ENCODE measurements at places on chromosomes 3 and 15. TPM values are rescaled to one million over a fixed set of nuclear protein-coding genes. Genes with fewer than 3 reads are reported as not detected.

The GRM2 gene
- total RNA-seq: 0.07 TPM

The ASB14 gene
- total RNA-seq: 14.1 TPM

The SLC12A1 gene
- not detected for total RNA-seq

The CDCP1 gene
- total RNA-seq: 0.30 TPM

The ZNF385D gene
- 2.8 TPM for total RNA-seq

The NR1I2 gene
- total RNA-seq: 0.12 TPM

The ZBTB47 gene
- 90.5 TPM for total RNA-seq

The OR5H15 gene
- total RNA-seq: not detected

The LRTM1 gene
- not detected for total RNA-seq

The GPR176 gene
- 1.5 TPM for total RNA-seq

The MUC4 gene
- not detected for total RNA-seq

The SLC27A2 gene
- total RNA-seq: not detected

The ATP13A5 gene
- total RNA-seq: not detected

DNA sequence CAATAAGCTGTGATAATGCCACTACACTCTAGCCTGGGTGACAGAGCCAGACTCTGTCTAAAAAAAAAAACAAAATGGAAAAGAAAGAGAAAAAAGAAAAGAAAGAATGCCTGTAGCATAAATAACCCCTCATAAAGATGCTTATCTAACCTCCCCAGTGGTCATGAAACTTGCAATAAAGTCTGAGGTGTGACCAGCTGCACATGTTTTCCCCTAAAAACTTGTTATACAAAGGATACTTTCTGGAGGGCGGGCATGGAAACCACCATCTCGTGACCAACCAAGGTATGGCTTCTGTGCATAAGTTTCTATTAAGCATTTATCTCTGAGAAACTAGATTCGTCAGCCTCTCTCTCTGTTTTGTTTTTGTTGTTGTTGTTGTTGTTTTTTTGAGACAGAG lies 21.8 kb downstream of the CCDC32 start:
- DNase-seq: no peak

- no peak for DNase-seq
Observed at GRCh38 chr3:146503461-146504202, 34.3 kb upstream of the PLSCR2 start.

DNA sequence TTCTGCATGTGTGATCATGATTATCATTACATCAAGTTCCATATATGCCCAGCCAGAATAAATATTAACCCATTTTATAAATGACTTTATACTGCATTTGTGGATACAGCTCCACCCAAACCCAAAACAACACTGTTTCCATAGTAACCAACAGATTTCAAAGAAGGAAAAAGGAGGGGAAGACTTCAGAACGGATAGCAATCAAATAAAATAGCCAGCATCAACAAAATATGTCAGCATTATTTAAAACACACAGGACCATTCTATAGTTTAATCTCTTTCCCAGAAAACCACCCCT lies 114.4 kb downstream of the FOXP1 start:
- DNase-seq: no peak

- DNase-seq: no peak
Observed at GRCh38 chr3:149586871-149587270, 71.0 kb downstream of the WWTR1 start.

- DNase-seq: no peak
Observed at GRCh38 chr15:52800828-52801747, 11.0 kb upstream of the ONECUT1 start.

GRCh38 chr3:159991591-159991990 lies 3.0 kb downstream of the IL12A start:
- DNase-seq: no peak

- DNase-seq: no peak
Observed at GRCh38 chr3:126582311-126582710, 23.6 kb upstream of the C3orf22 start.

DNA sequence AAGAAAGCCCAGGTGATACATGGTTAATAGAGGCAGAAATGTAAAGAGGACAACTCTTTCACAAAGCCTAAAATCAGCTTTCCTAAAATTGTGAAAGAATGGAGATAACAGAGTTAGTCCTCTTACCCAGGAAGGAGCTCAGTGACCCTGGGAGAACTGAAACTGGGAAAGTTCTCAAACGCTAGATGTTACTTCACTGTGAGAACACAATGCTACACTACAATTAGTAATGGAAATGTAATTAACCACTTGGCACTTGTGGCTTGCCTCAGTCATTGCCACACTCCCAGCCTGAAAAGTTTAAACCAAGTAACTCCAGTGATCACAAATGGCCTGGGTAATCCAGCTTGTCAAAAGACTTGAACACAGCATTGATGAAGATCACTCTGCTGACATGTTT lies 102.7 kb upstream of the FGF7 start:
- DNase-seq: no peak

DNA sequence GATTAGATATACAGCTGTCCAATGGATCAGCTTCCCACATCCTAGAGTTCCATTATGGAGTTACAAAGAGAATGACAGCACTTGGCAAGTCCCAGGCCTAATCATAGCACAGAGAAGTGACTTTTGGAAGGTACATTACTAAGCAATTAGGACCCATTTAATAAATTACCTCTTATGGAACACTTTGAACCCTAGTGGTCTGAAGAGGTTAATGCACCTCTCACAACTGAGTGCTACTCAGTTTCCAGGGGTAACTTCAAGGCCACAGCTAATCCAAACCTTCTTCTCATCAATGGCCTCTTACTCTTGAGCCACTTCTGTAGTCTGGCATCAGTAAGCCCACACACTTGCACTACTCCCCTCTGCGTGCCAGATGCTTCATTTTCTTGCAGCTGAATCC lies 34.9 kb upstream of the MEIS2 start:
- DNase-seq: no peak

DNA sequence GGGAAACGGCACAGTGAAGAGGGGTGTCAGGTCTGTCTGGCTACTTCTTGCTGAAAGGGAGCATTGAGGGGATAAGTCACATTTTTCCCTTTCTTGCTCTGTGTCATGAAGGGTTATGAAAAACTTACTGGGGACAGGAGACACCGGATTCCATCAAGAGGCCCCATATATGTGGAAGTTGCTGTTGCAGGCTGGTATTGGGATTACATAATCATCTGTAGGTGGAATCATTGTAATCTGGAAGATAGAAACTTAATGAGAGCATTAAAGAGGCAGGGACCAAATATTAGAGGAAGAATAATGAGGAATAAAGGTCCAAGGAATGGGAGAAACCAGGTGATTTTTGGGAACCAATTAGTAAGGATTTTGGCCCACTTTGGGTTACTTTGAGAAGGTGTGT lies 4.2 kb upstream of the TCAIM start:
- DNase-seq: no peak

DNA sequence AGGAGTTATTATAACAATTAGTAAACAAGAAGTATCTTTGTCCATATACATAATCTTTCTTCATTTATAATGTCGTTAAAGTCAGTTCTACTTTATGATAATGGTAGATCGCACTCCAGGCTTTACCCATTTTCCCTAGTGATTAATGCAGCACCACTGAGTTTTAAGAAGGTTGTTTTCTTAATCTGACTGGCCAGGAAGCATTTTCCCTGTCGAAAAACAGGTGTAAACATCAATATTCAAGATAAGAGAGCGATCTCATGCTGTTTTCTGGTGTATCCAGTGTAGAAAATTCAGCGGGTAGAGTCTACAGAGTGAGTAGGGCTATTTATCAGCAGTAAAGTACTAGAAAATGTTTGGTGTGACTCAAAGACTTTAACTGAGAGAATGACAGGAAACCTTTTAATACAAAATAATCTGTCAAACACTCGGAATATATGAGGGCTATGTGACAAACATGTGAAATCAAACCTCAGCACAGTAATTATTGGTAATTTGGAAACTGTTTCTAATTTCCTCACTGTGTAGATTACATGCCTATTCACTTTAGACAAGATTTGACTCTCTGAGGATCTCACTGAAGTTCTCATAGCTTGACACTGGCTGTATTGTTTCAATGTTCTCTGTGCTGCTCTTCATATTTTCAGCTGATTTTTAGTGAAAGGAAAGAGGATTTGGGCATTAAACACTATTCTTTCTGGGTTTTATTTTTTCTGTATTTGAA lies 1013.2 kb downstream of the VGLL3 start:
- DNase-seq: no peak

DNA sequence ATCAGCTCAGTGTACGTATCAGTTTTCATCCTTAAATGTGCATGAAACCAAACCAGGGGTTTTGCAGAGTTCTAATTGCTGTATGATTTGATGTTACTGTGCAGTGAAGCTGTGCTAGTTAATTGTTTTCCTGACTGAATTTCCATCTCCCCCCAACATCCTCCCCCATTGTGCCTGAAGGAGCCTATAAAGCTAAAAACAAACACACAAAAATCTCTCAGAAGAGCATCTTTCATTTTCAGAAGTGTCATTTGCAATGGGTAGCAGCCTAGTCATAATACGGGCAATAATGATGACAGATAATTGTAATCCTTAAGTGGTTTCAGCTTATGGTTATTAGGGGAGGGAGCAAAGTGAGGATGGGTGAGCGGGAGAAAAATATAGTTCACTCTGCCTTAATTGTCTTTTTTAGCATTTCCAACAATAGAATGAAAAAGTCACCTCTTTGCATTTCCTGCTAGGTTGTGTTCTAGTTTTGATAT lies 207.9 kb upstream of the TBL1XR1 start:
- no peak for DNase-seq

DNA sequence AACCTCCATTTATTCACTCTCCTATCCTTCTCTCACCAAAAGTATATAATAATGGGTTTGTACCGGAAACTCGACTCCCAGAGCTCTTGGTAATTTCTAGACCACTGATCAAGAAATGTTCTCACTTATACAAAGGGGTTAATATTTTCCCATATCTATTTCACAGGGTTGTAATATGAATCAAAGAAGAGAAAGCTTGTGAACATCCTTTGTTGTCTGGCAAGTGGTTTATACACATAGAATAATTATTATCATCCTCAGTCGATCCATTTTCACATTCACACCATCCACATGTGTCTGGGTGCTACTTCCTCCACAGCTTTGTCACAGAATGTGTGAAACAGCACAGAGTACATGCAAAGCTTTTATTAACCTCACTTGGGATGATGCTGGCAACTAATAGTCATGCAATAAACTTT lies 29.9 kb upstream of the STT3B start:
- no peak for DNase-seq

- DNase-seq: no peak
Observed at GRCh38 chr3:148066802-148067201, 630.9 kb upstream of the AGTR1 start.

GRCh38 chr3:42877881-42878280 lies 2.2 kb upstream of the CYP8B1 start:
- DNase-seq: no peak

DNA sequence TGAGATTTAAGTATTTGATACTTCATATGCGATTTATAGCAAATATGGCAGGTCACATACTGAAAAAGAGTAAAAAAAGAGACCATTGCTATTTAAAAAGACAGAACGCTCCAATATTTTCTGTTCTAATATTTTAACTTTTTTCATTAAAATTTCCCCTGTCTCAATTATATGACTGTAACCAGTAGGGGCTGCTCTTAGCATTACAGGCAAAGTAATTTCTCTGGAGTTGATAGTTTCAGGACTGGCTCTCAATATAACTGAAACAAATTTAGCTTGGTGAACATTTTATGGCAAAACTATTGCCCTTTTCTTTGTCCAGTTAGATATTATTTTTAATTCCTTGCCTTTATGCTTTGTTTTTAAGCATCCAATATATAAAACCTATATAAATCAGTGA lies 286.3 kb upstream of the ROBO2 start:
- no peak for DNase-seq

DNA sequence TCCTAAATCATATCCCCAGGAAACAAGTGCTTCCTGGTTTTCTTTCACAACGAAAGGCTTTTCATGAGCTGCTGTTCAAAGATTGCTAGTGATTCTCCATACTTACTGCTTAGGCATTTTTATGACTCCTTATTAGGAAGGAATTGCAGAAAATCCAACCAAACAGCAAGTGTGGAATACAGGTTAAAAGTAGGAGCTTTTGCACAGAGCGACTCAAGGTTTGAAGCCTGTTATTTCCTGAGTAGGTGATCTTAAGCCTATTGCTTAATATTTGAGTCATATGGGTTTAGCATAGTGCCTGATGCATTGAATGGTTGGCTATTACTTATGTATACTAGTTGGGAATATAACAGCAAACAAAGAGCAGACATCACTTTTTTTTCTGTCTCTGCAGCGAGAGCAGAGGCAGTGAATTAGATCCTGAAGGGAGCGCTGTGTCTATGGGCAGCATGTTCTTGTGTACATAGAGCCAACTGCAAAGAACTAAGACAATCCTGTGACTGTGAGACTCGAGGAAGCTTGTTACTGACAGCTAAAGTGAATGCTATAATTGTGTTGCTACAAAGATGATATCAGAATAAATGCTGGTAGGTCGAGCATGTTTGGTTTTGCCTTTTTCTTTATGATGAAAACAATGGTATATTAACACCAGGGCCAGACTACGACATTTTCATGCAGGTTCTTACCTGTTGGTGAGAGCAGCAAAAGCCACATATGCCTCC lies 6.3 kb downstream of the TM4SF1 start:
- no peak for DNase-seq

DNA sequence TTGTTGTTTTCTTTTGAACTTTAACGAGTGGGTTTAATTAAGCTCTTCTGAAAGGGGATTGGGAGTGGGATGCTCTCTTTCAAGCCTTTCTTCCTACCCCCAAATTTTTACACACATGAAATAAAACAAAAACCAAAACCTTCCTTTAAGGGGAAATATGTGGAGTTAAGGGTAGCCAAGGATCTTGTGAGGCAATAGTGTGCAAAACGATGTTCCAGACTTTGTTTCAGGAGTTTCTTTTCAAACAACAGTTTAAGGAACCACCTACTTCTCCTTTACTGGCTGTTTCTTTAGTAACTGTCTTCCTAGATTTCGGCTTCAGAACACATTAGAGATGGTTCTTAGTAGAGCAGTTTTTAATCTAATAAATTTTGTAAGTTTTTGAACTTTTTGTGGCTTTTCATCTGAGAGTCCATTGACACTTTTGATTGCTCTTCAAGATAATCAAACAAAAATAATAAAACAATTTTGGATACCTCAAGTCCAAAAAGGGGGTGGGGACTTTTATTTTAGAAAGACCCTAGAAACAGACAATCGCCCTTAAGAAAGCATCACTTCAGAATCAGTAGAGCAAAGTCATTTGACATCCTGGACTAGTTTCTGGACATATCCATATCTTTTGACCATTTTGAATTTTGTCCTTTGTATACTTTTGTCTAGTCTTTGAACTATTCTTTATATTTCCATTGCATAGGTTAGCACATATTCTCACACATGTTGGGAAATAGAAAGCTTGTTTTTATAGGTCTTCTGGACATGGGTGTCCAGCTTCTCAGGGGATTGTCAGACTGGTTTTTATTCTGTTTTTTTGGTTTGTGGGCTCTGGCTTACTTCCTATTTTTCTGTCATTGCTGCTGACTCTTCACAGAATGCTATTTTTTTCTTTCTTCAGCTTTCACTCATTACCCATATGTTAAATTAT lies 6.0 kb downstream of the DIPK2A start:
- DNase-seq: no peak

DNA sequence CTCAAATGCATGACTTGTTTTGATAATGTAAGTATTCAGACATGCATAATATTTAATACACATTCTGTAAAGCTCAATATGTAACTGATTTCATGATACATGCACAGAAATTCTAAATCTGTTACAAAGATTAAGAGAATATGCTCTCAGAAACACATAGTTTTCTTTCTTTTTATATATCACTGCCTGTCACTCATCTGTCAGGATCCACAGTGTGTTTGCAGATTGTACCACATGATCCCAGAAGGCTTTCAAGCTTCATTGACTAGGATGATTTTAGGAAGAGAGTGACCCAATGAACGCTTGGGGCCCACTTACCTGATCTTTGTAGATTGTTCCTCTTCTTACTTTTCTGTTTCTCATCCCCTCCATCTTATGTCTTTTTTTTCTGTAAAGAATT lies 261.9 kb downstream of the CACNA2D3 start:
- DNase-seq: no peak

- no peak for DNase-seq
Observed at GRCh38 chr3:79297245-79297960, 470.4 kb downstream of the ROBO1 start.
